Activated B cell treated with CpG ODN at 0.5 μM for 24 hours (primary cell): ENCODE measurements at places on chromosomes 2 and 18.

DNA sequence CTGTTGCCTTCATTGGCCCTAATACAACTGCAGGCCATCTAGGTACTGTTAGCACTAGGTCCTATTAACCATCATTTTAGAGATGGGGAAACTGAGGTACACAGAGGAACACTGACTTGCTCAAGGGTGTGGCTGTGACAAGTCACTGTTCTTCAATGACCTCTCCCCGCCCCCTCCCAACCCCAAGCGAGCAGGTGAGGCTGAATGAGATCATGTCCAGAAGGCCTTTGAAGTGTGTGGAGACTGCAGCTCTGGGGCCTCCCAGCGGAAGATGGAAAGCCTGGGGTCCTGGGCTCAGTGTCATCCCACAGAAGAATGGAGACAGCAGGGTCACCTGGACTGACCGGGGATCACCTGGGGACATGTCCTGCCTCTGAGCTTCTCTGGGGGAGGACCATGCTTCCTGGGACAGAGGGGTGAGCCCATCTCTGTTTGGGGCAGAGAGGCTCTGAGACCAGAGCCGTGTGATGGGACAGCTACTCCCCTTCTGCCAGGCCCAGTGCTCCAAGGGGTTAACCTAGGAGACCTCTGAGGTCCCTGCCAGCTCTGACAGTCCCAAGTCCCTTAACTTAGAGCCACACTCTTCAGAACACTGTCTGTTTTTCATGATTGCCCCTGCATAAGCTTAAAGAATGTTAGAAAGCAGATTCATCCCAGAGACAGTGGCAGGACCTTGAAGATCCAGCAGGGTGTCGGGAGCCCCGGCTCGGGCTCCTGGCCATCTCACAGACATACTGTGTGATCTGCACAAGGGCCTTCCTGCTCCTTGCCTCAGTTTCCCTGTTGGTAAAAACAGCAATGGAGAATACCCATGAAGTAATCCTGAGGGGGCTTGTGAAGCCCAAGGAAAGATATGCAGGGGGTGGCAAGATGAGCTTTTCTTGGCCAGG is 16.7 kb upstream of the FOSL2 start:
- no peak for DNase-seq

- DNase-seq: no peak
These were observed 150.2 kb downstream of the CCDC85A start for GRCh38 chr2:56333812-56334485.

DNA sequence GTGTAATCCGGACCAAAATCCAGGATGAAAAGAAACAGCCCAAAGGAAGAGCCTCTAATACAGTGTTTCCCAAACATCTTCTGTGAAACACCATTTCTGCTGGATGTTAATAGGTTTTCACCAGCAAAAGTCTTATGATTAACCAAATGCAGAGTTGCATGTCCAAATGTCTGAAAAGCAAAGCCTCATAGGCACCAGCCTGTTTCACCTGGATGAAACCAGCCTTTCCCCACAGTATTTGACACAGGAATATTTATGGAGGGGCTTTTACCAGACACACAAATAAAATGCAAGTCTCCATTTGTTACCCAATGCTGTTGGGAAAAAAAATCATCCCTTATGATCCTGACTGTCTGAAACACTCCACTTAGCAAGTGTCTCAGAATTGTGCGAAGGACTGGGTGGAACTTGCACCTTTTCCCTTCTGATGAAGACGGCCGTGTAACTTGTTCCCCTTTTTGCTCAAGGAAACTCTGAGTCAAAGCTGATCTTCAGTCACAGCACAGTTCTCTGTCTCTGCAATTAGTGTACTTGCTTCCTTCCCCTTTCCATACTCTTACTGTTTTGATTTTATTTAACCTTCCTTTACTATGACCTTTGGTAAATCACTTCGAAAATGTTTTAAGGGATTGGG is 70.3 kb upstream of the IL1R2 start:
- DNase-seq: no peak

- DNase-seq: no peak
These were observed 35.9 kb upstream of the MGAT5 start for GRCh38 chr2:134217924-134218323.

DNA sequence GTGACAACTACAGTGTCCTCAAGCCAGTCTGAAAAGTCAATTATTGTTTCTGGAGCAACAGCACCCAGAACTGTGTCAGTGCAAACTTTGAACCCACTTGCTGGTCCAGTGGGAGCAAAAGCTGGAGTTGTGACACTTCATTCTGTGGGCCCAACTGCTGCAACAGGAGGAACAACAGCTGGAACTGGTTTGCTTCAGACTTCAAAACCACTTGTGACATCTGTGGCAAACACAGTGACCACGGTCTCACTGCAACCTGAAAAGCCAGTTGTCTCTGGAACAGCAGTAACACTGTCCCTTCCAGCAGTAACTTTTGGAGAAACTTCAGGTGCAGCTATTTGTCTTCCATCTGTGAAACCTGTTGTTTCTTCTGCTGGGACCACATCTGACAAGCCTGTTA is 59.8 kb downstream of the TAF4B start:
- DNase-seq: no peak

DNA sequence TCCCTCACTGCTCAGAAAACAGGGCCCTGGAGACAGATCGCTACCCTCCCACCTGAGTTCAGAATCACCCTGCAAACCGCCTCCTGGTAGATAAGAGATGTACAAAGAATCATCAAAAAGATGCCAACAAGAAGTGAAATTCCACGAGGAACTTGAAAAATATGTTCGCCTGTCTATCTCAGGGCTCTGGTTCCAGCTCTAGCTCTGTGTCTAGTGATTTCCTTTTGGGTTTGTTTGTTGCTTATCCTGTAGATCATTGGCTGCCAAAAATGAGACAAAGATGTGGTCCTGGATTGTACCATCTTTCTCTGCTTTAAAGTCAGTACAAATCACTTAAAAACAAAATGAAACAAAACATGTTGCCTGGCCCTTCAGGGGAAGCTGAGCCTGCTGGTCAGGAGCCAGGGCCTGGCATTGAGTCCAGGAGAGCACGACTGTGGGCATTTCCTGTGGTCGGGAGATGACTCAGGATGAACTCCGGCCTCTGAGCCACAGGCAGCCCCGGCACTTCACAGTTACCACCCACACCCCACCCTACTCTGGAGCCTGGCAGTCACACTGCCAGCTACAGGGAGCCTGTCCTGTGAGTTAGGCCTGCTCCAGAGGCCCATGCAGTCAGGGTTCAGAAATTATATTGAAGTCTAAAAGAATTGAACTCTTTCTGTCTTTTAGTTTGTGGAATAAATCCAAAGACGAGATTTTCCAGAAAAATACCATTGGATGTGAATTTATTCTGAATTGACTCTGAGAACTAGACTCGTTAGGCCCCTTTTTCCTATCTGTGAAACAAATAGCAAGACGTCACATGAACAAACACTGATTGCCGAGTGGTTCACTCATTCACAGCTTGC is 8.0 kb upstream of the ITGB6 start:
- no peak for DNase-seq

GRCh38 chr2:148218326-148219075 is 197.6 kb downstream of the MBD5 start:
- no peak for DNase-seq
